ENCODE measurements at places on chromosomes 7 and 10.
A peak's percentile ranks its signal among the peaks of the same experiment; 100 is the strongest.

- no peak for DNase-seq
These were observed 126.3 kb upstream of the KIF5B start for GRCh38 chr10:32182476-32182875.

DNA sequence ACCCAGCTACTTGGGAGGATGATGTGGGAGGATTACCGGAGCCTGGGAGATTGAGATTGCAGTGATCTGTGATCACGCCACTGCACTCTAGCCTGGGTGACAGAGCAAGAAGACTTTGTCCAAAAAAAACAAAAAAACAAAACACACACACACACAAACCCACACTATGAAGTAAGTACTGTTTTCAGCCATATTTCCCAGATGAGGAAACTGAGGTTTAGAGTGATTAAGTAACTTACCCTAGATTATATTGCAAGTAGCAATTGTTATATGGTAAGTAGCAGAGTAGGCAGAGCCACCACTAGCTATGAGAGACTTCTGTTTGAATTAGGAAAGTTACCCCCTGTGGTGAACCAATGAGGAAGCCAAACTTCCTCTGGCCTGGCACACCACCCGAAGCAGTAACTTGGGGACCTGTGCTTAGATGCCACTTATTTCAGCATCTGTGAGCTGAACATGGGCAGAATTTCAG, 61.9 kb downstream of the MCU start:
- no peak for DNase-seq

DNA sequence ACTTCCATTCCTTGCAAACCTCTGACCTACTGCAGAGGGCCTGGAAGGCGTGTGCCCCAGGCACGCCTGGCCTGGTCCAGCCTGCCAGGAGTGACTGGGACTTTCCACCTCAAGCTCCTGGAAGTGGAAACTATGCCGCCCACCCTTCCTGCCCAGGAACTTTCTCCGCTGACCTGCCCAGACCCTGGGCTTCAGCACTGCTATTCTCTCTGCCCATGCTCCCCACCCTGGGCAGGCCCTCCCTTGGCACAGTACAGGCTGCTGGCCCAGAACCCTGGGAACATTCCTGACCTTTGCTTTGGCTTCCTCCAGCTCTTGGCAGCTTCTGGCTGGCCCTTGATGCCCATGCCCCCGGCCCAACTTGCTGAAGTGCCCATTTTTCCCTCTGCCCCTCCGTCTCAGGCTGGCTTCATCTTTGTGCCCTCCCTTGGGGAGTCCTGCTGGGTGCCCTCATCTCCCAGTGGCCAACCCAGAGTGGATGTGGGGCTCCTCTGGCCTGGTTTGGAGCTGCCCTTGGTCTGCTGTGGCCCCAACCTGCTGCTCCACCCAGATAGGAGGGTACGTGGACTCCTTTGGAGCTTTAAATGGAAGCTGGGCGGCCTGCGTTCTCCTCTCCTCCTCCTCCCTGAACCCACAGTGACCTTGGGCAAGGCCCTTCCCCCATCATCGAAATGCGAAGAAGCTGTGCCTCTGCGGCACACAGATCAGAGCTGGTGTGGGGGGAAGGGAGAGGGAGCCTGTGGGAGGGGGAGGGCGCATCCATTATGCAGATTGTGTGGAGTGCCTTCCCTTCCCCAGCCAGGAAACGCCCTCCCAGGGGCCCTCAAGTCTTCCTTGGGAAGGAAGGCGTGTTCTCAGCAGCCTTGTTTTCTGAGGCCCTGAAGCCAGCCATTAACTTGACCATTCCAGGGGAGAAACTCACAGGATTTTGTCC, 3.4 kb downstream of the MMRN2 start:
- DNase-seq, result no peak

DNA sequence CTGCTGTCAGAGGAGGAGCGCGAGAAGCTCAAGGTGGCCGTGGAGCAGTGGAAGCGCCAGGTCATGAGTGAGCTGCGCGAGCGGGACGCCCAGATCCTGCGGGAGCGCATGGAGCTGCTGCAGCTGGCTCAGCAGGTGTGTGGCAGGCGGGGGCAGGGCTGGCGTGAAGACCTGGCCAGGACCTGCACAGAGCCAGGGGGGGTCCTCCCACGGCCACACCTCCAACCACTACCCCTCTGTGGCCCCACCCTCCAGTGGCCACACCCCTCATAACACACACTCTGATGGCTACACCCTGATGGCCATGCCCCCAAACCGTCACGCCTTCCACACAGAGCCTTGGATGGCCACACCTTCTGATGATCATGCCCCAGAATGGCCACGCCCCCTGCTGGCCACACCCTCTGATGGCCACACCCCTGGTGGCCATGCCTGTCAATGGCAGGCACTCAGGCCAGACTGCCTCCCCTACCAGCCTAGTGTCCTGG, 23.4 kb upstream of the DPYSL4 start:
- DNase-seq, result peak; percentile 30

DNA sequence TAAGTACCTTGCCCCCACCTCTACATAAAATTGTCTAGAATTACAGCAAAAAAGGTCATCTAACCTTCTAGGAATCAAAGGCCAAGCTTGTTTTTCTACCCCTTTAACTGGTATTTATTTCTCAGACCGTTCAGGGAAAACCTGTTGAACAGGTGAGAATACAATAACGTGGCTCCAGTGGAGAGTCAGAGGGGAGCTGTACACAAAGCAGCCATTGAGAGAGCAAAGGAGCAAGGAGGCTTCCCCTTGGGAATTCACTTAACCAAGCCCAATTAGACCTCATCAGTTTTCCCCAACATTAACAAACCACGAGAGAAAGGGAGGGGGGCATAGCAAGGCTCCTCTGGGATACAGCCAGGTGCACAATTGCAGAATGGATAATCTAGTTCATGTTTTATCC, 101.9 kb downstream of the ELMO1 start:
- DNase-seq, result no peak

DNA sequence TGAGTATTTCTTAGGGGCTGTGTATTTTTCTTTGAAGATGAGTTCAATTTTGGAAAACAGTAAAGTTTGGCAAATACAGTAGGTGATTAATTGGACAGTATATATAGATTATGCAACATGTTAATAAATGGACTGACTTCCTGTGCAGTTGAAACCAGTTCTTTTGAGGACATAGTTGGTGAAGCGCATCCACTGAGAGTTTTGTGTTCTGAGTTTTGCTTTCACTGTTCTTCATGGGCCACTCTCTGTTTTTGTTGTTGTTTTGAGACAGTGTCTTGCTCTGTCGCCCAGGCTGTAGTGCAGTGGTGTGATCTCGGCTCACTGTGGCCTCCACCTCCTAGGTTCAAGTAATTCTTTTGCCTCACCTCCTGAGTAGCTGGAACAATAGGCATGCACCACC, 109.0 kb downstream of the SDHAF3 start:
- DNase-seq, result no peak

DNA sequence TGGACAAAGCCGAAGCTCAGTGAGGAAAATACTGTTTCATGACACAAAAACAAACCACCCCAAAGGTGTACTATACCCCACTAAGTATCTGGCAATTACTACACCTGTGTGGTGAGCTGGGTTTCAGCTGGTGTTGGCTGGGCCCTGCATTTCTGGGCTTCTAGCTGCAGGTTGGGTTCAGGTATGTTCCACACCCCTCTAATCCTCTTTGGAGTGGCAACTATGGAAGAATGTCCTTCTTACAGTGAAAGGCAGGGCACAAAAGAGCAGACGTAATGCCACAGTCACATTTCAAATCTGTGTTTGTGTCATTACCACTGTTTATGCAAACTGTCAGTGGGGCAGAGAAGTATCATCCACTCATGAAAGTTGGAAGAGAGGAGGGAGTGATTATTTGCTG, 201.5 kb upstream of the FZD1 start:
- no peak for DNase-seq

- peak; percentile 56 for DNase-seq
These were observed 55.8 kb upstream of the MRLN start for GRCh38 chr10:59808896-59809643.

GRCh38 chr10:121243609-121244241, 354.5 kb downstream of the FGFR2 start:
- no peak for DNase-seq

DNA sequence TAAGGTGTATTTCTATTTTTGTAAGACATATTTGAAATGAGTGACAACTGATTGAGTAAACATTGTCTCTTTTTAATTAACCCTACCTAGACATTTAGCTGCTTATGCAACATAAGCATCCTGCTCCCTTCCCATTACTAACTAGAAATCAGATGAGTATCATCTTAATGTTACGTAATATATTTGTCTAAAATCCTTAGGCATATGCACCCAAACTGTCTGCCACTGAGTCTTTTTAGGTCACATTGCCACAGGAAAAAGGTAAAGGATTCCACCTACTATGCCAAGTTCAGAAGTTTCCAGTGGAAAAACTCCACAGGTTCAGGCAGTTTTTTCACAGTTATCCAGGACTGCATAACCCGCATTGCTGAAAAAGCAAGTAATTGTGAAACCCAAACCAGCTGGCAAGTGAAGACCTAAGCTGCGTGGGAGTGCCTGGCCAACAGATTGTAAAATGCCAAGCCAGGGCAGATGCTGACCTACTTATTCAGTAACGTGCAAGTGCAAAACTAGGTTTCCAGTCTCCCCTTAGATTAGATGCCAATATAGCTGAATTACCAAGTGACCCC, 983.7 kb downstream of the GATA3 start:
- no peak for DNase-seq

DNA sequence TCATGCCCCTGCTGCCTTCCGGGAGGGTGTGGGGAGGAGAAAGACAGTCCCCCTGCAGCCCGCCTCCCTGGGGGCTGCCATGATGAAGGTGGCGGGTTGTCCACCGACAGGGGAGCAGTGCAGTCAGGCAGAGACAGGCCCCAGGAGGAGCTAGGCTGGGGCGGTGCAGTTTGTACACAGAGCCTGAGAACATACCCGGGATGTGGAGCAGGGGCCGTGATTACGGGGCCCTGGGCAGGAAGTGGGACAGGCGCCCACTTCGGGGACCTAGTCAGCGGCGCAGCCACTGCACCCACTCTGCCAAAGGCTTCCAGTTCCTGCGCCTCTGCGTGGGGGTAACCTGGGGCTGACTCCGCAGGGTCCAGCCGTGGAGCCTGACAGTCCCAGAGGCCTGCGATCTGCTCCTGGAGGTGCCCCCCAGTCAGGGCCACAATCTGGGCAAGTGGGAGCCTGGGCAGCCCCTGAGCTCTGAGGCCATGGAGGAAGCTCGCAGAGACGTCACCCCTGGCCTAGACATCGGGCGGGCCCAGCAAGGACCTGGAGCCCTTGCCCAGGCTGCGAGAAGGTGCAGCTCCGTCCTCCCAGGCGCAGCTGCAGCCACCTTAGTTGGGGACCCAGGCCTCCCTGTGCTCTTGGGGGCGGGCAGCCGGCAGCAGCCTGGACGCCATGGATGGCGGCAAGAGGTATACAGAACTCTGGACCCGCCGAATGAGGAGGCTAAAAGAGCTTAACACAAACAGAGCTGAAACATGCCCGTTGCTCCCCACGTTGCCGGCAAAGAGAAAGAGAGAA, 1356.8 kb downstream of the XPNPEP1 start:
- no peak for DNase-seq

DNA sequence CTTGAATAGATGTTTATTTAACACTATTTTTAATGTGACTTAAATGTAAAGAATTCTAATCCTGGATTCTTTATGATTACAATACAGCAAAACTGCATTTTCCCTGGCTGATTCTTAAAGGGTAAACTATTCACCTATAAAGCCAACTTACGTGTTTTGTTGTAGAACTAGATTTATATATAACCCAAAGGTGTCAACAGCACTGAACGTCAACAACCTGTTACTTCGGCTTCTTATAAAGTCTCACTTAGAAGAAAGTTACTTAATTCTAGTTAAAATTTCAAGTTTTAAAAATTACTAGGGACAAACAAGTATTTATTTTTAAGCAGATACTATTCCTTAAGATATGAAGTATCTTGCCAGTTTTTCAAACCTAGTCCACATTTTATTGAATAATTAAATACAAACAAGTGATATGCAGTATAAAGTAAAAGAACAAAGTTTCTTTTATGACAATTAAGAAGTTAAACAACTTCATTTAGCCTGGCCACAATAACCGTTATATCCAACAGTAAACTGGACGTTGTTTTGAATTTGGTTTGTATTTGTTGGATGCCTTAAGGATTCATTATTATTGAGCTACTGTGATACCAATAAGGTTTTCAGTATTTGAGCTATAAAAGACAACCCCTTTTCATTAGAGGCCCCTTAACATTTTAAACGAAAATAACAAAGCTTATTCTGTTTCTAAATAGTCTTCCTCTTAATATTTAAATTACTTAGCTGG, 83.1 kb downstream of the SNX10 start:
- DNase-seq, result no peak
